Osteoblast (primary cell): ENCODE measurements at places on chromosomes 7 and 10. TPM values are rescaled to one million over a fixed set of nuclear protein-coding genes. Genes with fewer than 3 reads are reported as not detected.

CNTNAP2 gene
- total RNA-seq: 7.6 and 10.6 TPM in 2 replicates

GNGT1 gene
- total RNA-seq: not detected in 2 replicates

DNA sequence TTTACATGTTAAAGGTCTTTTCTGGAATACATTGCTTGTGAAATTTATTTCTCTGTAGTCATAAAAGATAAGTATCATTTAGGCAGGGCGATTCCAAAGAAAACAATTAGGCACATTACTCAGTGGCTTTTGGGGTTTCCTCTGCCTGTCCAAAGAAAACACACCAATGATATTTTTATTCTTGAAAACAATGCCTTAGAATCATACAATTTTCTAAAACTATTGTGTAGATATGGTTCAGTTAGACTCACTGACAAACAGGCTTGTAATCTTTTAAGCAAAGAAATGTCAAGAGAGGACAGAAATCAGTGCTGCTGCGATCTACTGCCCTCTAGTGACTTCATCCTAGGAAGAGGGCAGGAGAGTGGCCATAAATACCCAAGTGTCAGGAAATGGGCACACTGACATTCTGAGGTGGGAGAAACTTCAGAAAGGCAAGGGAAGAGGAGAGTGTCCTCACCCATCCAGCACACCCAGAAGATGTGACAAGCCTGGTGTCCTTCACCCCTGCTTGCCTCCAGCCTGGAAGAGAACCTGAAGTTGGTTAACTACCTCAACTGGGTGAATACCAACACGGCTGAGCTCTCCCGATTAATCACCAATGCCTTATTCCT lies 120.5 kb downstream of the GALNT11 start:
- DNase-seq: peak; percentile 72

FKBP6 gene
- not detected in 2 replicates for total RNA-seq

URGCP gene
- 28.9 and 30.4 TPM in 2 replicates for total RNA-seq

SPDYE2B gene
- total RNA-seq: not detected in 2 replicates

GRCh38 chr7:2141651-2142050 lies 91.1 kb downstream of the MAD1L1 start:
- DNase-seq: no peak

GRCh38 chr7:130009848-130010688 lies 41.1 kb downstream of the ZC3HC1 start:
- DNase-seq: peak; percentile 93

DNA sequence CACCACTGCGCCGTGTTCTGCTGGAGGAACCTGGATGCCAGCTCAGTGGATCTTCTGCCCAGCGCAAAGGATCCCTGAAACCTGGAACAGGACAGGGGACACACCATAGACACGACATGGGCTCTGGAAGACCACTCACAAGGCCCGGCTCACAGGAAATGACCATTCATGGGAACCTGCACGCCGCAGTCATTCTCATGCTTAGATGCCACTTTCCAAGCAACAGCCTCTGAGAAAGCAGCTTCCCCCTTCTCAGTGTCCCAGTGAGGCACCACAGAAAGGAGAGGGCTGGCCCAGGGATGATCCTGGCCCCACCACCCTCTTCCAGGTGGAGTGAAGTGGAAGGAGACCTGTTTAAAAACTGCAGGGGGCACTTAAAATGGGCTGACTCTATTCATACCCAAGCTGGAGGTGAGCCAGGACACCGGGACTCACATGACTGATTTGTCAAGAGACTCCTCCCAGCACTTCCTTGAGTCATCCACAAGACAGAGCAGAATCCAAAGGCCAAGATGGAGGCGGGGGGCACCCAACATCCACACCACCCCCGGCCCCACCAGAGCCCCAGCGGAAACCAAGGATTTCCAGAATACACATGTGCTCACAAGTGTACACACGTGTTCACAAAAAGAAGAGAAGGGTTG lies 11.2 kb downstream of the CTBP2 start:
- DNase-seq: peak; percentile 94

- no peak for DNase-seq
These were observed 7.7 kb downstream of the TMEM273 start for GRCh38 chr10:49180444-49180860.

NEURL1 gene
- under 0.01 TPM in 1 of 2 replicates, not detected in the other for total RNA-seq

GRCh38 chr10:78531088-78531487 lies 497.4 kb downstream of the RPS24 start:
- DNase-seq: no peak

C10orf105 gene
- under 0.01 TPM in 1 of 2 replicates, not detected in the other for total RNA-seq

DNA sequence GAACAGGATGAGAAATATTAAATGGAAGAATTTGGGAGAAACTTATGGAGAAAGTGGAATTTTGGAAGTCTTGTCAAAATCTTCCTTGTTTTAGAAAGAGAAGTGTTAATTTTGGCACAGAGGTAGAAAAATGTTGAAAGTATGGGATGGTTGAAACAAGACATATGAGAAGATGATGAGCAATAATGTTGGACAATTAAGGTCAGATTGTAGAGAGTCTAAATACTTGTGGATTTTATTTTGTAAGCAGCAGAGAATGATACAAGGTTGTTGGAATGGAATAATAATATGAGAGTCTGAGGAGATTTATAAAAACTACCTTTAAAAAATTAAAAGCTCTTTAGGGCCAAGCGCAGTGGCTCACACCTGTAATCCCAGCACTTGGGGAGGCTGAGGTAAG lies 34.6 kb downstream of the PHTF2 start:
- no peak for DNase-seq

DNA sequence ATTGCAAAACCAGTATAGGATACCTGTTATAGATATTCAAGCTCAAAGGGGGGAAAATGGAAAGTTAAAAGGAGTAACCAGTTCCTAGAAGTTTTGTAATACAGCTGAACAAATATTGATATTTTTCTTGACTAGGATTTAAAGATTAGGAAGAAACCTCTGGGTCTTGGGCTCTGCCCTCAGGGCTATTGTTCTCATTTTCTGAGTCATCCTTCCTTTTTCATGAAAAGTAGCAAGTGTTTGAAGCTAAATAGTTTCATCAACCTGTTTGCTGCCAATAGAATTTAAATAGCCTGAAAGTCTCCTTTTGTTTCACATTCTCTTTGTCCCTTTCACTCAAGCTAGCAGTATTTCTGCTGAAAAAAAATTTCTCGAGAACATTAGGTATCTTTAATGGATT lies 1061.1 kb upstream of the GHITM start:
- no peak for DNase-seq

- DNase-seq: peak; percentile 62
These were observed 47.4 kb downstream of the TNS3 start for GRCh38 chr7:47534322-47535034.

GRCh38 chr10:17210361-17210760 lies 8.9 kb upstream of the TRDMT1 start:
- DNase-seq: no peak

SLC18A3 gene
- not detected in 2 replicates for total RNA-seq

AGAP6 gene
- 3.5 and 4.3 TPM in 2 replicates for total RNA-seq

DNA sequence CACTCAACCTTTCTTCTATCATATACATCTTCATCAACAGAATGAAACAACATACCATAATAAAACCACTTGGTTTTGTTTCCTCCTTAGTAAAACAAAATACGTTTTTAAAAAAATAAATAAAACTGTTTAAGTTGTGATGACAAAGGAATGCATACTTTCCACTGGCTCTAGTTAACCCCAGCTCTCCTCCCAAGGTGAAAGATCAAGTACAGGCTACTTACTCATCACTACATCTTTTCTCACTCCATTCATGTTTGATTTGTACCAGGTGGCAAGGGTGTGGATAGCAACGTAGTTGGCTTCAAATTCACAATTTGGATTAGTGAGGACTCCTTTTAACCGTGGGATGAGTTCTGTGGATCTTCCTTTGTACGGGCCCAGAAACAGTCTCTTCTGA lies 14.7 kb downstream of the OGA start:
- DNase-seq: no peak
